ENCODE measurements at places on chromosomes 4 and X.

DNA sequence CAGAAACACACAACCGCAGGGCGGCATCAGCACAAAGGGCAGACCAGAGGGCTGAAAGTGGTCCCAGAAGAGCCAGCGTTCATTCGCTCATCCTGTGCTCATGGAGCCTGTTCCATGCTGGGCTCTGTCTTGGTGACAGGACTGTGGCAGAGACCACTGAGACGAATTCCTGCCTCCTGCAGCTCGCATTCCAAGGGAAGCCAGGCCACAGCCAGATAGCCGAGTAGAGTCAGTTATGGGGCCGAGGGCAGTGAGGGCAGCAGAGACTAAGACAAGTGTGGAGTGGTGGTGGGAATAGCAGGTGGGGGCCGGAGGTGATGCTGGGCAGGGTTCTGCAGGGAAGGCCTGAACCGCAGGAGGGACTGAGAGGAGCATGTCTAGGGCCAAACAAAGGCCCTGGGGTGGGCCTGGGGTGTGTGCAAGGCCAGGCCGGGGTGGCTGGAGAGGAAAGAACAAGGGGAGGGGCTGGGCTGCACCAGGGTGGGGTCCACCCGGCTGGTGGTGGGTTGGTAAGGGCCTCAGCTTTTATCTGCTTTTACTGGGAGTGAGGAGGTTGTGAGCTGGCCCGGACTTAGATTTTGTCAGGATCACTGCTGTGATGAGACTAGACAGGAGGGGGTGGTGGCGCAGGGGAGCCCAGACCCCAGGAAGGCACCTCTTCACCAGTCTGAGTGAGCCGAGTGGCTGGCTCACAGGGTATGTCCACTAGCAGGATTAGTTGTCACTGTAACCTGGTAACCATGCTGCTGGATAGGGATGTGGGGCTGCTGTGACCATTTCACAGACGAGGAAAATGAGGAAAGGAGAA, 6.3 kb downstream of the PSAPL1 start:
- DNase-seq: no peak

DNA sequence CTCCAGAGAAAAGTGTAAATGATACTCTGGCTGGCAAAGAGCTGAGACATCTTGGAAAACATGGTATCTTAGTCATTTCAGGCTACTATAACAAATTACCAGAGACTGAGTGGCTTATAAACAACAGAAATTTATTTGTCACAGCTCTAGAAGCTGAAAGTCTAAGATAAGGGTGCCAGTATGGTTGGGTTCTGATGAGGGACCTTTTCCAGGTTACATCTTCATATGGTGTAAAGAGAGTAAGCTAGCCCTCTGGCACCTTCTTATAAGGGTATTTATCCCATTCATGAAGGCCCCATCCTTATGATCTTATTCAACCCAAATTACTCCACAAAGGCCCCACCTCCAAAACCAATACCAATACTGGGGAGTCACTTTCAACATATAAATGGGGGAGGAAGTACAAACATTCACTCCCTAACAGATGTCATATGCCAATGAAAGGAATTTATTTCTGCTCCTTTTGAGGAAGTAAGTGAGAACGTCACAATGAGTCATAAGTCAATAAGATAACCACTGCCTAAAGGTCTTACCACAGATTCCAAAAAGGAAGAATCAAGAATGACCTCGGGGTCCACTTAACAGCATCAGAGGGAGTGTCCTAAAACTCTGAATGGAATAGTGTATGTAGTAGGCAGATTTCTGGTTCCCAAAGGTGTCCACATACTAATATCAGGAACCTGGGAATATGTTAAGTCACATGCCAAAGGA, 246.6 kb downstream of the OPHN1 start:
- DNase-seq: no peak

- DNase-seq: no peak
Observed at GRCh38 chr4:8882239-8882638, 10.6 kb upstream of the HMX1 start.

- no peak for DNase-seq
Observed at GRCh38 chrX:33207056-33207455, 4.3 kb downstream of the DMD start.

- DNase-seq: no peak
Observed at GRCh38 chrX:63869506-63869905, 84.5 kb upstream of the ARHGEF9 start.

GRCh38 chr4:74056114-74056857, 17.8 kb upstream of the CXCL3 start:
- no peak for DNase-seq

- no peak for DNase-seq
Observed at GRCh38 chr4:172708184-172708583, 460.4 kb upstream of the GALNT7 start.

DNA sequence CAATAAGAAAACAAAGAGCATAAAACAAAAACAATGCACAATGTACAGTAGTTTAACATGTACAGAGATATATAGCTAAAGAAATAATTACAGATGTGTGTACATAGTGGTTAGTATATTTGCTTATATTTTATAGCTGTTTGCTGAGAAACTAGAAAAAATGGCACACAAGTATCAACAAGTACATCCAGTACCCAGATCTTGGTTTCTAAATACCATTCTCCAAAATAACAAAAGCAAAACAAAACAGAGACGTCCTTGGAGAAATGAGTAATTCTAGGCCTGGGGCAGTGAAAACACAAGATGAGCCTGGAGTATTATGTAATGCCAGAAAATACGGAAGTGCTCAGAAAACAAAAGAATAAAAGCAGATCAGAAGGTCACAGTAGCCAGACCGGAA, 189.6 kb downstream of the TMEM47 start:
- DNase-seq: no peak

- DNase-seq: no peak
Observed at GRCh38 chr4:170476351-170476750, 386.6 kb upstream of the AADAT start.

- DNase-seq: no peak
Observed at GRCh38 chrX:54237014-54237413, 54.0 kb upstream of the FAM120C start.

DNA sequence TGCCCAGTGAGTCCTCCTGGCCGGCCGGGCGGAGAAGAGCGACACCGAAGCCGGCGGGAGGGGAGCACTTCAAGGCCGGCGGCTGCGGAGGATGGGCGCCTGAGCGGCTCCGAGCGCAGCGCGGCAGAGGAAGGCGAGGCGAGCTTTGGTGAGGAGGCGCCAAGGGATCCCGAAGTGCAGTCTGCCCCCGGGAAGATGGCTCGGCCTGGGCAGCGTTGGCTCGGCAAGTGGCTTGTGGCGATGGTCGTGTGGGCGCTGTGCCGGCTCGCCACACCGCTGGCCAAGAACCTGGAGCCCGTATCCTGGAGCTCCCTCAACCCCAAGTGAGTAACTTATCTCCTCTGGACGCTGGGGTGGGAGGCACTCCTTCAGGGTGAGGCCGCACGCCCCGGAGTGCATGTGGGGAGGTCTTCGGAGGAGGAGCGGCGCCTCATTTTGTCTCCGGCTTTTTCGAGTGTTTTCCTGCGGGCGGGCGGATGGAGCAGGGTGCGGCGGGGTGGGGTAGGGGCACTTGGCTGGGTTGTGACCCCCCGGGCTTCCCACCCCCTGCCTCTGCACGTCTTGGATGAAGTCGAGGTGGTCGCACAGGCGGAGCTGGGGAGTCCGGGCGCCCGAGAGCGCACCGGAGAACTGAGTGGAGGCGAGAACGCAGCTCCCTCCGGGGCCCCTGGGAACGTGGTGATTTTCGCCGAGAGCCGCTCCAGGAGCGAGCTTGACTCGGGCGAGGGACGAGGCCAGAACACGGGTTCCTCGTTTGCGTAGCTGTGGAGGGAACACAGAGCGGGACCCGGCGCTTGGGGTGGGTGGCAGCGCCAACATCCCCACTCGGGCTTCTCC, 979 bp downstream of the EFNB1 start:
- no peak for DNase-seq
